ENCODE measurements at places on chromosomes 11 and 22.

GRCh38 chr11:78417888-78418583, 416 bp upstream of the GAB2 start:
- DNase-seq = peak; percentile 67

DNA sequence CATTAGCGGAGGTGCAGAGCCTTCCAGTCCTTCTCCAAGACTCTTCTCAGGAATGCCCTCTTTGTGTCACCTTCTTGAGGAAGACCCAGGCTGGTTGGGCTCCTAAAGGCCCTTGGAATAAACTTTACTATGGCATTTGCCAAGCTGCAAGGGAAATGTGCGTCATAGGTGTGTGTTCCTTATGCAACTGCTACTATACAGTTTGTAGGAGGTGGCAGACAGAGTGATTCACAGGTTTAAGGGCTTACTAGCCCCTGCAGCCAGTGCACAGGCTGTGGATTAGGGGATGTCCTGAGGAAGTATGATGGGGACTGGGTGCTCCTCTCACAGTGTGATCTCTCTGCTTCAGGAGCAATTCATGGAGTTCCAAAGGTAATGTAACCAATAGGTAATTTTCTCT, 74.6 kb downstream of the TENM4 start:
- DNase-seq = no peak

- DNase-seq = peak; percentile 19
Observed at GRCh38 chr11:114280696-114281095, 15.5 kb upstream of the NNMT start.

GRCh38 chr11:60855726-60856633, at the start of gene PTGDR2:
PTGDR2 (minus strand) TSS chr11:60855950; CDS start chr11:60853722, 2,228 bp downstream.
- DNase-seq = no peak

GRCh38 chr11:12184699-12185098, 74.3 kb downstream of the MICAL2 start:
- DNase-seq = no peak

GRCh38 chr11:16820324-16821092, 82.1 kb downstream of the C11orf58 start:
- DNase-seq = peak; percentile 61

GRCh38 chr11:82854242-82854641, 46.0 kb downstream of the PRCP start:
- DNase-seq = no peak

- no peak for DNase-seq
Observed at GRCh38 chr22:48654492-48654891, 1173.2 kb downstream of the BRD1 start.

DNA sequence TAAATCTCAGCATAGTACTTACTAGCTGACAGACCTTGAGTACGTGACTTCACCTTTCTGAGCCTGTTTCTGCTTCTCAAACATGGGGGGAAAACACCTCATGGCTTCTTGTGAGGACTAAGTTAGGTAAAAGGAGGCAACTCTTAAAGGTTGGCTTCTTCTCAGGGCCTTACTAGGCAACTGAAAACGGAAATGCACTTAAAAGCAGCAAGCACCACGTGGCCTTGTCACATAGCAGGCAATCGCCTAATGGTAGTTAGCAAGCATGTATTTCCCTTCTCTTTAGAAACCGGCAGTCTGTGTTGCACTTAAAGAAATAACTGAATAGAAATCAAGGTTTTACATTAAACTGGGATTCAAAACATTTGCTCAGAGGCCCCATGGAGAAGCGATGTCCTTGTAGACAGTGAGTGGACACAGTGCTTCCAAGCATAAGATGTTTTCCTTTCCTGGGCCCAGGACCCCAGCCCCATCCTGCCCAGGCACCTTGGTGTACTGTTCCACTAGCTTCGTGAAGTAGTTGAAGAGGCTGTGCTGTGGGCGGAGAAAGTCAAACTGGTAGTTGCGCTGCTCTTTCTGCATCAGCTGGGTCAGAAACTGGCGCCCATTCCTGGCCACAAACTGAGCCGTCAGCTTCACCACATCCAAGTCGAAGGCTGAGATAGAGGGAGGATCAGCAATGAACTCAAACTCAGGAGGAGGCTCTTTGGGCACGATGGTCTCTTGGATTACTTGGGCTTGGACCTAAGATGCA, 12.1 kb downstream of the SF3A1 start:
- DNase-seq = no peak

DNA sequence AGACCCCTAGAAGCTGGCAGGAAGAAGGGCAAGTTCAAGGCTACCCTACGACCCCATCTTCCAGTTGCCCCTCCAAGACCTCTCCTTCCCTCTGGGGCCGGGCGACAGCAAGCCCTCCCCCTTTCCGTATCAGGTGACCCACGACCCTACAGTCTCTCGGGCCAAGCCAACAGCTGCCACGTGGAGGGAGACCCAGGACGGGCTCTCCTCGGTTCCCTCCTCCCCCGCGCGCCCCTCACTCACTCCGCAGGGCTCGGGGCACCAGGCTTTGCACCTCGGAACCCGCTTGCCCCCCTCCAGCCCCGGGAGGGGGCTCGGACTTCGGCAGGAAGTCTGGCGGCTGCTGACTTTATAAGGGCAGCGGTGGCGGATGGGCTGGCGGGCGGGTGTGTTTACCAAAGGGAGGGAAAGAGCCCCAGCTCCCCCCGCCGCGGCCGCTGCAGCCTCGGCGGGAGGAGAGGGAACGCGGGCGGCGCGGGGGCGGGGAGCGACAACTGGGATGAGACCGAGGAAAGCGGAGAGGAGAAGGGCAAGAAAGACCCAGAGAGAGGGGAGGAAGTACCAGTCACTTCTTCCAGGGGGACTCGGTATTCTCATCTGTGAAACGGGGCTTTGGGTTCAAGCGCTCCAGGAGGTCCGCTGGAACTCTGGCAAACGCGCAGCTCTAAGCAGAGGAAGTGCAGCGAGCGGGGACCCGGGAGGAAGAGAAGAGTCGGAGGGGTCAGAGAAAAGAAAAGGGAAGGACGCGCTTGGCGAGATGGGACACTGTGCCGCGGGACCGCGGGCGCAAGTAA, 767 bp downstream of the SLC43A1 start:
- DNase-seq = no peak

DNA sequence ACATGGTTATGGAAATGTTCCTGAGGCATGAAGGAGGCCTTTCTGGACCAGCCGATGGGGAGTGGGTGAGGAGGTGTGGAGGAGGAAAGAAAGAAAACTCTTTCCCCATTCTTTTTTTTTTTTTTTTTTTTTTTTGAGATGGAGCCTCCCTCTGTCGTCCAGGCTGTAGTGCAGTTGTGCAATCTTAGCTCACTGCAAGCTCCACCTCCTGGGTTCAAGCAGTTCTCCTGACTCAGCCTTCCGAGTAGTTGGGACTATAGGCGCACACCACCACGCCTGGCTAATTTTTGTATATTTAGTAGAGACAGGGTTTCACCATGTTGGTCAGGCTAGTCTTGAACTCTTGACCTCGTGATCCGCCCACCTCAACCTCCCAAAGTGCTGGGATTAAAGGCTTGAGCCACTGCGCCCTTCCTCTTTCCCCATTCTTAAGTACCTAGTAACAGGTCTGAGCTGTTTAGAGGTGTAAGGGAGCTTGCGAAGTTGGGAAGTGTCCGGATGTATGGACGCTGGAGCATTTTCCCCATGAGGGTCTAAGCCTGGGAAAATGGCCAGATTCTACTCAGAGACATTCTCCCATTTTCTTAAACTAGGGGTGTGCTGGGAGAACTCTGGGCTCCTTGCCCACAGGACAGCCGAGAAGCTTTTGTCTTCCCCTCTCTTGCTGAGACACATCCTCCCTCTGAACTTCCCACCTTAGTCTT, 135.8 kb downstream of the TEAD1 start:
- no peak for DNase-seq

GRCh38 chr11:66328031-66328301, 8.3 kb downstream of the RIN1 start:
- no peak for DNase-seq

GRCh38 chr11:8729067-8729466, 46.5 kb downstream of the RPL27A start:
- DNase-seq = peak; percentile 14

DNA sequence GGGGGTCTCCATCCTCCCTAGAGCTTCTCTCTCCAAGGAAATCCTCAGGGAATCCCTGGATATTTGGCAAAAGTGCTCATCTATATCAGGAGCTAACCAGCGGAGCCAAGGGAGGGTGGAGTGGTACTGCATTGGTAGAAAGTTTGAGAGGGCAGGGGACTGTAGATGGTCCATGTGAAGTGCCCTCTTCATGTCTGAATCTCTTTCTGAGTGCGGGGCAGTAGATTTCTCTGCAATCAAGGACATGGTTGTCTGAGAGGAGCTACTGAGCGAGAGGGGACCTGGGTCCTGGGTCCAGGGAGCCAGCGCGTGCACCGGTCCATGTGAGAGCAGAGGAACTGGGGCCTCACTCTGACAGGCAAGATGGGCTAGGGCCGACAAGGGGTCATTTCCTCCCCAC, 701 bp downstream of the DIXDC1 start:
- DNase-seq = no peak

GRCh38 chr11:70650075-70650909, 252.0 kb downstream of the CTTN start:
- peak; percentile 28 for DNase-seq

DNA sequence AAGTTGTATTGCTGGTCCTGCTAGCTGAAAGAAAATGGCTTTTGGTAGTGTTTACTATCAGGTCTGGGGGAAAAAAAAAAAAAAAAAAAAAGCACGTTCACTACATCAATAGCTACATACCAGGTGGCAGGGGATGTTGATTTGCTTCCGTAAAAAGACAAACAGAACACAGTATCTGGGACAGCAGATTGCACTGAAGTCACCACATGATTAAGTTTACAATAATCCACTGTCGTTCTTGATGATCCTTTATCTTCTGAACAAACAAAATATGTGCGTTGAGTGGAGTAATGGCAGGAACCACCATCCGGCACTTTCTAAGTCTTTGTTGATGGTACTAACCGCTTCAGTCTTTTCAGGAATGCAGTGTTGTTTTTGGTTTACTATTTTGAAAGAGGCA, 48.7 kb downstream of the DDX6 start:
- DNase-seq = no peak

DNA sequence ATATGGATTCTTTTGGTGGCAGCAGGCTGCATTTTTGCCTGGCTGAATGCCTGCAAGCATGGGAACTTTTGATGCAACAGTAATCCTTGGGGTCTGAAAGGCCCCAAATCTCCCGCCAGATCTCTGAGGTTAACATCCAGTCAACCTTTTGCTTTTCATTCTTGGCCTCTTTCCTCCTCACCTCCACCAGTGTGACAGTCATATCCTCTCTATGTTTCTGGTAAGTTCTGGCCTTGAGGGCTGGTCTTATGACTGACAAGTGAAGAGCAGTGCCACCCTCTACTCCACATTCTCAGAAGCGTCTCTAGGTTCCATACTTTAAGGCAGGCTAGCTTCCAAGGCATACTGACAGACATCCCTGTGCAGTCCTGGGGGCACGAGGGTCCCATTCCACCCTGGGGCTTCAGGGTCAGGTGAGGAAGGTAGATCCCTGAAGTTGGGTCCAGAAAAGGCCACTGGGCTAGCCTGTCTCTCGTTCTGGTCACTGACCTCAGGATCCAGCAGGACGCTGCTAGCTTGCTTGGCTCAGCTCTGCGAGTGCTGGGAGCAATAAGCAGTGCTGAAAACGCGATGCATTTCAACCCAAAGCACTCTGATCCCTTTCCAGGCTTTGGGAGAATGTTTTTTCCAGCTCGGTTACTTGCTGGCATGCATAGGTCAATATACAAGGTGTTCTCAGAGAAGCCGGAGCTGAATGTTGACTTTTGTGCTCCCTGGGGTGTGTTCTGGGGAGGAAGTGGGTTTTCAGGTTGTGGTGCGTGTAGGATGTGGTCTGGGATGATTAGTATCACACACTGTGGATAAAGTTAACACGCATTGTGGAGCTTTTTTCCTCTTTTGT, 75.2 kb downstream of the PTPRJ start:
- no peak for DNase-seq

DNA sequence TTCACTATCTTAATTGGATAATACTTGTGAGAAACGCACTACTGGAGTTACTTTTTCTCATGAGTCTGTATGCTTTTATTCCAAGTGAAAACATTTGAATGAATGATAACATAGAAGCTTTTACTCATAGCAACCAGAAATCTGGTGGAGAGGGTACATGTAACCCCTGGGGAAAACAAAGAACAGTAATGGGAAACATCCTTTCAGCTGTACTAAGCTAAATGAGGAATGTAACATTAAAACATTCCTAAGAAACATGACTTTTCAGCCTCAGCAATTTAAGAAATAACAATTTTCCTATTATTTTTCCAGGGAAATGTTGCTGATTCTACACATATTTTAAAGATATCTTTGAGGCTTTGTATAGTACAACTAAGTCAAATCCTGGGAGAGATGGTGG, 97.2 kb upstream of the CEP126 start:
- no peak for DNase-seq

DNA sequence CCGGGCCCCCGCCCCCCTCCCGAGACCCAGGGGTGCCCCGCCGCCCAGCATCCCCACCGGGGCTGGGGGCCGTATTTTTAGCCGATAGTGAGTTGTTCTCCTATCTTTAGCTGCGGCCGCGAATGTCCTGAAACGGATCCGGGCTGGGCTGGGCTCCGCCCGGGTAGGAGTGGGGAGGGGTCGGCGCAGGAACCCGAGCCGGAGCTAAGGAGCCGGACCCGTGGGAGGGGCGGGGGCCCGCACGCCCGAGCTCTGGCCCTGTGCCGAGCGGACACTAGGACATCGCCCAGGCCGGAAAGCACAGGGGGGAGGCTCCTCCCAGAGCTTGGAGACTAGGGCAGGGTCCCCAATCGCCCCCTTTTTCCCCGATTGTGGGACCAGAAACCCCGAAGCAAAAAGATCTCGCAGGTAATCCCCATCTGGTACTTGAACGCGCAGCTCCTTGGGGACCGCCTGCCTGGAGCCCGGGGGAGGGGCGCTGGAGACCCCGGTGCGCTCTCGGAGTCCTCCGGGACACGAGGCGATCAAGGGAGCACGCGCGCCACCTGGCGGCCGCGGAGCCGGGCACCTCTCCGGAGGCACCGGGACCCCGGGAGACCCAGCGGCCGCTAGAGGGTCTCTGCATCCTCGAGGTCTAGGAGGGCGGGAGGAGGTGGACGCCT, 669 bp downstream of the CDC42EP2 start:
- DNase-seq = peak; percentile 59

DNA sequence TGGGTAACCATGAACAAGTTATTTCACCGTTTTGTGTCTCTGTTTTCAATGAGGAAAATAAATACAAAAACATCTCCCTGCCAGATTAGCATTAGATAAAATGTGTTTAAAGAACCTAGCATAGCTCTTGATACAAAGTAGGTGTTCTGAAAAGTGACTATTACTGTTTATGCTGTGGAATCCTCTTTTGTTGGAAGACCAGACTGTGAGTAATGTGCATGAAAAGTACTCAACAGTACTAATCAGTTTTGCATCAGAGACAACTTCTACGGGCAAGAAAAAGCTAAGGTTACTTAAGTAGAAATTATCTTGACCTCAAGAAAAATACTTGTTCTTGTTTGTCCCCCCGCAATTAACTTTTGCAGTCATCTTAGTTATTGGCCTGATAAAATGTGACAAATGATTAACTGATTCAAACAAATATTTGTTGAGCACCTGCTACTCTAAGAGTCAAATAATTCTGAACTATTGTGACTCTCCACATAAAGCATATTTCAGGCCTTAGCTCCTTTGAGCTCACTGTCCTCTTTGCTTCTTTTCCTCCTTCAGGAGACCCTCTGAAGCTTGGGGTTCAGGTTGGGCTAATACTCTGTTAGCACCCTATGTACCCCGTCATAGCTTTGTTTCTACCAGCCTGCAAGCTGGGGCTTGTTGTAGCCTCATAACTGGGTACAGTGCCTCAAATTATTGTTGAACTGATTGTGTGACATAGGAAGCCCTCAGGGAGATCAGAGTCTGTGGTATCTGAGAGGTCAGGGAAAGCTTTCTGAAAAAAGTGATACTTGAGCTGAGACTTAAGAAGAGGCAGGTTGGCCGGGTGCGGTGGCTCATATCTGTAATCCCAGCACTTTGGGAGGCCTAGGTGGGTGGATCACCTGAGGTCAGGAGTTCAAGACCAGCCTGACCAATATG, 24.5 kb downstream of the DIXDC1 start:
- DNase-seq = no peak

GRCh38 chr22:33864723-33865130, 55.5 kb downstream of the LARGE1 start:
- no peak for DNase-seq

Data from C1 segment of cervical spinal cord (tissue), 14 donors.